Stimulated activated CD8-positive, alpha-beta memory T cell treated with anti-CD3 and anti-CD28 coated beads, Interleukin-15, amount 100 ng/mL, for 24 hours (primary cell): ENCODE measurements at places on chromosomes 5 and 9.

DNA sequence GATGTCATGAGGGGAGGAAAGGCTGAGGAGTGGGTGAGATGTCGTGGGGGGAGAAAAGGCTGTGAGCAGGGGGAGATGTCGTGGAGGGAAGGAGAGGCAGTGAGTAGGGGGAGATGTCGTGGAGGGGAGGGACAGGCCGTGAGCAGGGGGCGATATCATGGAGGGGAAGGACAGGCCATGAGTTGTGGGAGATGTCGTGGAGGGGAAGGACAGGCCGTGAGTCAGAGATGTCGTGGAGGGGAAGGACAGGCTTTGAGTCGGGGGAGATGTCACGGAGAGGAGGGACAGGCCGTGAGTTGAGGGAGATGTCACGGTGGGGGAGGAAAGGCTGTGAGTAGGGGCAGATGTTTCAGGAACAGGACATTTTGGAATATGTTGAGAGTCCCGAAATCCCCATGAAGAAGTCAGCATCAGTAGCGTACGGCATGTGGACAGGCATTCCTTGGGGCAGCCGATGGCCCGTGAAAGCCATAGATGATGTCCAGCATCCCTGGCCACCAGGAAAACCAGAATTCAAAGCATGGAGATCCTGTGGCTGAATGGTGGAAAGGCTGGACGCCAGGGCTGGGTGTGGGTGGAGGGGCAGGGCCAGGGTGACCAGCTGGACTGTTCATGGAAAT lies 8.3 kb upstream of the SLC6A19 start:
- no peak for DNase-seq

DNA sequence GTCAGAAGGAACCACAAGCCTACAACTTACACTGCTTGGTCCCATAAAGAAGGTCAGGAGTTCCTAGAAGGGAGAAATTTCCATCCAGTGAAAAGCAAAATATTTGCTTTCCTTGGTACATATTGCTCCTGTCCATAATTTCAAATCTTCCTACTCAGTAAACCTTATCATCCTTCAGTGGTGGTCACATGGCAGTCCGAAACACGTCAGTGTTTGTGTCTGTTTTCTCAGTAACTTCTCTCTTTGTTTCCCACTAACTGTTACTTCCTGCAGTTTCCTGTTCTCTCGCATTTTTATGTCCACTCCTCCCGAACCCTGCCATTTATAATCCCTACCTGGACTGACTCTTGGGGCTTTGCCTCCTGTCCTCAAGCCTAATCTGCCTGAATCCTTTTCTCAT lies 129.1 kb downstream of the FANCC start:
- DNase-seq, result no peak

- no peak for DNase-seq
Observed at GRCh38 chr9:90858457-90858901, 56.9 kb downstream of the SYK start.

DNA sequence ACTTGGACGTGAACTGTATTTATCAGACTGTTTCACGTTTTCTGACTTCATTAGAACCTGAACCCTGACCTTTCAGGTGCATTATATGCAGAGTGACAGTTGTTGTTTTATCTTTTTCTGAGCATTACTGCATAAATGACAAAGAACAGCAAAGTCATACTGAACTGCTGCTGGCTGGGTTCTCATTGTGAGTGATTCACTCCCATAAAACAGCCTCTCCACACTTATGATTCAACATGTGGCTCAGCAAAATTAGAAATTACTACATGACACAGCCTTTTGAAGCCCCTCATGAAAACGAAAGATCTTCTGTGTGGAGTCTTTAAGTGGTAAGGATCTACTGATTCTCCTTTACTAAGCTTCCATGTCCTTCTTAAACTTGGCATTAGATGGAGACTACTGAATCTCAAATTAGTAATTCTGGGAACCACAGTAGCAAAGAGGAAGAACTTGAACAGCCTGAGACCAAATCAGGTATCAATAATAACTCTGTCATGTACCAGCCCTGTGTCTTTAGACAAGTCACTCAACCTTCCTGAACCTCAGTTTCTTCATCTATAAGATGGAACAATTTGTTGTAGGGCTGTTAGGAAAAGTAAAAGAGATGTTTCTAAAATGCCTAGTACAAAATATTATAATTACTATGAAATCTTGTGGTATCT lies 172.3 kb upstream of the GNA14 start:
- no peak for DNase-seq

DNA sequence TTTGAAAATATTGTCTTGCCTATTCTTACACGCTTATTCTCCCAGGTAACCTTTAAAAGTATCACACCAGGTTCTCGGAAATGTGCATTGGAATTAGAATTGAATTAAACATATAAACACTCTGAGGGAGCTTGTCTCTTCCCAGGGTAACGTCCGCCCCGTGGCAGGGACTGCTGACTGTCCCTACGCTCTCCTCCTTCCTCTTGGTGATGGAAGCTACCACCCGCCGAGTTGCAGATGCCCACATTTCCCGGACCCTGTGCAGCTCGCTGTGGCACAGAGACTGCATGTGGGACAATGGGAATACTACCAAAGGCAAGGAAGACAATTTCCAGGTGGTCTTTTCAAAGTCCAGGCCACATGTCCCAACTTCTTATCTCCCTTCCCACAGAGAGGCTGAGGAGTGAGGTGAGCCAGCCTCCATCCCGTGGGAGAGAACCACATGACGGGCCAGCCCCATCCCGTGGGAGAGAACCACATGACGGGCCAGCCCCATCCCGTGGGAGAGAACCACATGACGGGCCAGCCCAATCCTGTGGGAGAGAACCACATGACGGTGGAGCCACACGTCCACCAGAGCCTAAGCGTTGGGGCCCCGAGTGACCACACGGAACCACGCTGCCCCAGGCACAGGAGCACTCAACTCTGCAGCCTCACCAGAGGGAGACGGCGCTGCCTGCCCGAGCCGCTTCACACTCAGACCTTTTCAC lies 249.4 kb upstream of the IRX1 start:
- DNase-seq, result no peak

DNA sequence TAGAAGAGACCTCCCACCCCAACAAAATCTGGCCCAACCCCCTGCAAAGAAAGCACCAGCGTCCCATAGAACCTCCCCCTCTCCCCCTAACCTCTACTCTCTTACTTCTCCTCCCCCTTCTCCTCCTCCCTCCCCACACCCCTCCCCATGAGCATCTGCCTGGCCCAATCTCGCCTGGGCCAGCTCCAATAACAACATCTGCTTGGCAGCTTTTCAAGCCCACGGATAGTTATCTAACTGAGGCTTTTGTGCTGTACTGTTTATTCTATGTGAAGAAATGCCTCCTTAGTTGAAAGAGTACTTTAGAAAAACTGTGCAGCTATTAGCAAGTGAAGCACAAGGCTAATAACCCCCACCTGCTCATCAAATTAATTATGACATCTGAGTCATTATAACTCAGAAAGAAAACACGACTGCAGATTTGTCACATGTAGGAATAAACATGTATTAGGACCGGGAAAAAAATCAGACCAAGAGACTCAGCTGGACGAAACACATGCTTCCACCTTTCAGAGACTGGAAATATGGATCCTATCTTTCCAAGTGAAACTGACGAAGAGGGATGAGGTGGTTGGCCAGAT lies 42.8 kb downstream of the NFIB start:
- DNase-seq, result no peak

GRCh38 chr5:62460578-62460983 lies 48.0 kb downstream of the IPO11 start:
- no peak for DNase-seq

DNA sequence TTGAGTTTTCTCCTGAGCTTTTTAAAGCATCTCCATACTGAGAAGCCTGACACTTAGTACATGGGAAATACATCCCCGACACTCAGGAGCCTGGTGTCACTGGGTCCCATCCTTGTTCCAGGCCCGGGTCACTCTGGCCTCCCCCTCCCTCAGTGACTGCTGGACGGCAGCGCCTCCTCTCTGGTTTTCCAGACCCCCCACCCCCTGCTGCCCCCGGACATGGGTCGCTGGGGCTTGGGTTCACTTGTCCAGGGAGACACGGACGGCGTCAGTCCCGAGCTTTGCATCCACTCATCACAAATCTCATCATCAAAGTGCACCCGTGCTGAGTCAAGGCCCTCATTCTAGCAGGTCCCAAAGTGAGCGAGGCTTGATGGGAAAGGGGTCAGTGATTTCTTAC lies 243.0 kb downstream of the IRX2 start:
- DNase-seq, result no peak

GRCh38 chr5:45105491-45105994 lies 296.8 kb downstream of the MRPS30 start:
- no peak for DNase-seq

- DNase-seq, result no peak
Observed at GRCh38 chr5:126195410-126196100, 227.7 kb upstream of the GRAMD2B start.

DNA sequence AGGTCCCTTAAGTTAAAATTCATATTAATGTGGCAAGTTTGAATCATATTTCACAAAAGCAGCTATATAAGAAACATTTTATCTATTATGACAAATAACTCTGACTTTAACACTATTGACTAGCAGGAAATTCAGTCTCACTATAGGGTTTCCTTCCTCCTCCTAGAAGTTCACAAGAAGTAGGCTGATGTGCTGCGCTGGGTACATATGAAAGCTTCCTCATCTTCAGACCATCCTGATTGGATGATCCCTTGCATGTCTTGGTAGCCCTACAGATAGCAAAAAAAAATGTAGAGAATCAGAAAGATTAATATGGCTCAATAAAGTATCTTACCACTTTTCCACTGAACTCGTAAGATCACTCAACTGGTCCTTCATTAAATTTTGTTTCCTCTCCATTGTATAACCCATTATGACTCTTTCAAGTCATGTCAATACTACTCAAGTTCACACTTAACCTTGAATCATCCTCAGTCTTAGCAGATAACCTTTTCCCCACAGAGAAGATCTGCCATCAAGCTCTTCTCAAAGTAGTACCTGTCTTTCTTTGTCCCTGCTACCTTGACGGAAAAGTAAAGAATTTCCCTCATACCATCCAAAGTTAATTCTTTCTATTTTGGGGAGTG lies 11.5 kb upstream of the PSIP1 start:
- DNase-seq, result no peak

GRCh38 chr5:375921-376798 lies 54.6 kb downstream of the AHRR start:
- DNase-seq, result no peak

DNA sequence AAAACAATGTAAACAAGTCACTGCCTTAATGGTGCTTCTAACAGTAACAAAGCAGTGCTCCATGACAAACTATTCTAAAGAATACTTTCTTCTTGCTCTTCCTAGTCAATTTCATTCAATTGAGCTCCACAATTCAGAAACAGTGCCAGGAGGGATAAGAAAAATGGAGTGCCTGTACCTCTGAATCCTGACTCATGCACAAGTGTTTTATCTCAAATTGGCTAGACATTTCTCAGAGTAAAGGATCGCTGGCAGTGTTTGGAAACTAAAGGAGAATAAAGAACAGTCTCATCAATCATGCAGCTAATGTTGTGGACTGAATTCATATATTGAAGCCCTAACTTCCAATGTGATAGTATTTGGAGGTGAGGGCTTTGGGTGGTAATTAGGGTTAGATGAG lies 27.6 kb downstream of the SLC25A51 start:
- no peak for DNase-seq

- no peak for DNase-seq
Observed at GRCh38 chr9:105822814-105823213, 128.5 kb downstream of the TMEM38B start.

GRCh38 chr5:24777392-24777791 lies 132.6 kb upstream of the CDH10 start:
- no peak for DNase-seq

- DNase-seq, result no peak
Observed at GRCh38 chr5:54302267-54302687, 8.1 kb downstream of the ARL15 start.

- no peak for DNase-seq
Observed at GRCh38 chr5:155953335-155953734, 373.6 kb upstream of the SGCD start.

DNA sequence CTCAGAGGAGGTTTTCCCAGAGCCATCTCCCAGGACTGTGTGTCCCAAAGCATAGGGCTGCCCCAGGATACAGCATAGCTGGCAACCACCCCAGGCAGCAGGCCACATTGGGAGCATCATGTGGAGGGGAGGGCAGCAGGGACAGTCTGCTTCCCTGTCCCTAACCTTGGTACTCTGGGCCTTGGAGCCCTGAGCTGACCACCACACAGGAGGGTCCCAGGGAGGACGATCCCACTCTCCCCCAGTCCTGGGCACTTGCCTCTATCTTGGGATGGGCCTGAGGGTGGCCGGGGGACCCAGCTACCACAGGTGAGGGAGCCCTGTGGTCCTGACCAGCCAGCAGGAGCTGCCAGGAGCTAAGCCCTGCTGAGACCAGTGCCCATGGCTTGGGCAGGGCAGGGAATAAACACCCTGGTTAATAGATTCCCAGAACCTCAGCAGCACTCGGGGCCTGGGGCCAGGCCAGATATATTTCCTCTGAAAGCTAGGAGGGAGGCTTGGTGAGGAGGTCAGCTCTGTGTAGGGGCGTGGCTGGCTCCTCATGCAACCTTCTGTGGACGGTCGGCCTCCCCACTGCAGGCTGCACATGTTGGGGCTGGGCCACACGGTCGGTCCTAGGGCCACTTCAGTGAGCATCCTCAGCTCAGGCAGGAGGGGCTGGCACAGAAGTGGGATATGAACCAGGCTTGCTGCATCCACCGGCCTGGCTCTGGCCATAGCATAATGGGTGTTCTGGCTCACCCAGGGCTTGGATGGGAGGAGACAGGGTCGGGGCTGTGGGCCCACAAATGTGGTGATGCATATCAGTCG lies 4.2 kb downstream of the NINJ1 start:
- DNase-seq, result no peak

DNA sequence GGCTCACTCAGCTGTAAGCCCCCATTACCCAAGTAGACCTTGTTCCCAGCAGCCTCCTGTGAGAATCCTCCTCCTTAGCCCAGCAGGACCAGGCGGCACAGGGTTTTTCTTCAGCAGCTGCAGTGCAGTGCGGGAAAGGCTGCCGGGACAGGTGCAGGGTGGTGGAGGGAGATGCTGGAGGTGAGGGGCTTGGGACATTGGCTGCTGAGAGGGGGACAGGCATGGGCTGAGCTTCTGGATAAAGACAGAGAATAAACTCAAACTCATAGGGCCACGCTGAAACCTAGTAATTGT lies 174.7 kb downstream of the CACNA1B start:
- no peak for DNase-seq

DNA sequence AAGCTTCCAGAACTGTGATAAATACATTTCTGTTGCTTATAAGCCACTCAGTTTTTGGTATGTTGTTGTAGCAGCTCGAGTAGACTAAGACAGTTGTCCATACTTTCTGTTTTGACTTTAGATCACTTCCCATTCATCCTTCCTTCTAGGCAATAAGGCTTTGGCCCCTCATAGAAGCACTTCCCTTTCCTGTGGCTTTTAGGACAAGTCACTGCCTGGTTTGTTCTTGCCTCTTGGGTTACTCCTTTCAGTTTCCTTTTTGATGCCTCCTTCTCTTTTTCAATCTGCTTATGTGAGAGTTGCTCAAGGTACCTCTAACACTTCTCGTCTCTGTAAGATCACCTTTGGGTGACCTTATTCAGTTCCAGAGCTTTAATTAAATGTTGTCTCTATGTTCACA lies 72.4 kb upstream of the NTRK2 start:
- no peak for DNase-seq

- DNase-seq, result no peak
Observed at GRCh38 chr9:81116340-81117137, 572.8 kb downstream of the TLE1 start.
